ENCODE measurements at places on chromosomes 5 and 9.
A peak's percentile ranks its signal among the peaks of the same experiment; 100 is the strongest.

- DNase-seq, result no peak
Measured at GRCh38 chr9:93059715-93060578, 1.4 kb downstream of the SUSD3 start.

GRCh38 chr9:89779405-89780203 is 174.8 kb downstream of the GADD45G start:
- no peak for DNase-seq

DNA sequence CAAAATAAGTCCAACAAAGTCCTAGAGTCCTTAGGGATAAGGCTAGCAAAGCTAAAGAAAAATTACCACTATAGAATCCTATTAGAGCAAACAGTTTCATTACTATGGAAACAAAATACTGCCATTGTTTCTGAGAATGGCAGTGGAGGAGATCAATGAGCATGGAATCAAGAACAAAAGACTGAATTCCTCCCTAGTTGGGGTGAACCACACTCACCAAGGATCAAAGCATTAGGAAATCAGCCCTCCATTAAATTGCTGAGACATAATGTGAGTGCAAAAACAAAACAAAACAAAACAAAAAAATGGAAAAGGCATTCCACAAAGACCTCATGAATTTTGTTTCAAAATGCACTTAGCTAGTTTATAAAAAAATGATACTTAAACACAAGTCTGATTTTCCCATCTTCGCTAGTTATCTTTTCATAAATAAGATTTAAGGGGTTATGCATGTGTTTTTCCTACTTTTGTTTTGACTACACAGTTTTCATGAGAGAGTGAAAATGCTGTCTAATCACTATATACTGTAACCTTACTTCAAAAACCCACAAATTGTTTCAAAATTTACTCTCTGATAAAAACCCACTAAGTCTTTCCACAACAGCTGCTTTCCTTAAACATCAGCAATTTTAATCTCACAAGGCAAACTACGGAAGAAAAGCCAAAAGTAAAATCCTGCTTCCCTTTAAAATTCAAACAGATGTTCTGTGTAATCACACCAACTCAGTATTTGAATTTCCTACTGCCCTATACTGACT is 9.7 kb downstream of the SERINC5 start:
- no peak for DNase-seq

GRCh38 chr9:123527981-123528380 is 172.0 kb downstream of the CRB2 start:
- DNase-seq, result no peak

- DNase-seq, result no peak
Measured at GRCh38 chr9:98590101-98590500, 118.6 kb downstream of the GABBR2 start.

DNA sequence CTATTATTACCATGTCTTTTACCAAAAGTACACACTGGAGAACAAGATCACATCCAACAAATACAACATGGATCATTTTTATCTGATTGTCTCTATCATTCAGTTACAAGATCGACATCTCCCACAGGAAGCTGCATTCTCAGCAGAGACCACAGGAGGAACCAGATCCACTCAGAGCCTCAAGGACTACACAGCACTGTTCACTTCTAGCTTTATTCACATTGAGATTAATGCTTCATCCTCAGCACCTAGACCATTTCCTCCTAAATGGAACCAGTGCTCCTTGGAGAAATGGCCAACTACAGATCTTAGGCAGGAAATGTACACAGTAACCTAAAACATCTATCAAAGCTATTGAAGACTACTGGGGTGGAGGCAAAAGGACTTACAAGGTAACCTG is 13.3 kb upstream of the C5orf15 start:
- no peak for DNase-seq

DNA sequence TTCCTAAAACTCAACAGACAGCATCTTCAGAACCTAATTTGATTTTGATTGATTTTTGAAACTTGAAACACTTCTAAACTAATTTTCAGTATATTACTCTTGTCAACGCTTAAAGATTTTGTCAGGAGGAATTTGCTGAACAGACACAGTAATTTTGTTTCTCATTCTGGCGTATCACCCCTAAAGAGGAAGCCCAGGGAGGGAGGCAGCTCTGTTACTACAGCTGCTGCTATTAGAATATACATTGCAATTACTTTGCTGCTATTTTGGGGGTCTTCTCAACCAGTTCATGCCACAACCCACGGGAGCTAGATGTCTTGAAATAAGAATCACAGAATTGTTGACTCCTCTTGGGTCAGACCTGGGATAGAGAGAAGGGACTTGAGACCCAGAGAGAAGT is 122.6 kb downstream of the TLR4 start:
- DNase-seq, result no peak

DNA sequence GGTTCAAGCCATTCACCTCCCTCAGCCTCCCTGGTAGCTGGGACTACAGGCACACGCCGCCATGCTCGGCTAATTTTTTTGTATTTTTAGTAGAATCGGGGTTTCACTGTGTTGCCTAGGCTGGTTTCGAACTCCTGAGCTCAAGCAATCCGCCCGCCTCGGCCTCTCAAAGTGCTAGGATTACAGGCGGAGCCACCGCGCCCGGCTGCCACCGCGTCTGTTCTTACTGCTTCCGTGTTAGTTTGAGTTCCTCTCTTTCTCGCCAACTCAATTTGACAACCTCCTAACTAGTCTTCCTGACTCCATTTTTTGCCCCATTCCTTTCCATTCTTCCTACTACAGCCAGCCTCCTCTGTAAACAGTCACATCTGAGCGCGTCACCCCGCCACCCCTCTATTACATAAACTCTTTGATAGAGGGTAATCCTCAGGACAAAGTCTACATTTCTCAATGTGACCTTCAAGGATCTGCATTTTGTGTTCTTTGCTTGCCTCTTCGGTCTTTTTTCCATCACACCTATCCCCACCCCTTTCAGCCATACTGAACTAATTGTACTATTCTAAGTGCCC is 88.6 kb upstream of the IL6ST start:
- no peak for DNase-seq

- no peak for DNase-seq
Measured at GRCh38 chr9:21450733-21451394, 10.6 kb downstream of the IFNA1 start.

- DNase-seq, result no peak
Measured at GRCh38 chr5:14109041-14109747, 33.9 kb upstream of the TRIO start.

DNA sequence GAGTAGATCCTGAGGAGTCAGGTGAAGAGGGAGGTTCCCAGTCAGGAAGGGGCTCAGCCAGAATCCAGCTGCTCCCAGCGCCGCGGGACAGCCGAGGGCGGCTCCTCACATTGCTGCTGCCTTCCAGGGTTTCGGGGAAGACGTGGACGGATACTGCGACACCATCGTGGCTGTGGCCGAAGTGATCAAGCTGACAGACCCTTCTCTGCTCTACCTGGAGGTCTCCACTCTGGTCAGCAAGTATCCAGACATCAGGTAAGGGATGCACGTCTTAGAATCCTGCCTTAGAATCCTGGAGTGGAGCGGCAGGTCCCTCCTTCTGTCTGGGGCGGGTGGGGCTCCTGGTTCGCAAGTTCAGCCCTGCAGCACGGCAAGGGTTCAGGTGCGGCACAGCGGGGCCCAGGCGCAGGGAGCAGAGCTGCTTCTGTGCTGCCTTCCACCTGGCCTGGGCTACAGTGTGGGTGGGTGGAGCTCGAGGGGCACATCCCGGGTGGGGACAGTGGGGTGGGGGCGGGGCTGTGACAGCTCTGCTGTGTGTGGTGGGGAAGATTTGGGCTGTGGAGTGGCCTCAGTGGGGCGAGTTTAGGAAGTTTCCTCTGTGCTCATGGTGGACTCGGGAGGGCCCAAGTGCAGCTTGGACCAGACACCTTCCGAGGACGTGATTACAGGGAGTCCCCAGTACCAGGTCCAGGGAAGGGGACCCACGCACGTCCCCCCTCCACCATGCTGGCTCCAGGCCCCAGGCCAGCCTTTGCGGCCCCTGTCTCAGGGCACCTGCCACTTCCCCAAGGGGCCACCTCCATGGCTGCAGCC is 22.8 kb downstream of the EXOC3 start:
- peak; percentile 7 for DNase-seq

- no peak for DNase-seq
Measured at GRCh38 chr9:130897848-130898551, 1.4 kb upstream of the QRFP start.

- DNase-seq, result no peak
Measured at GRCh38 chr9:136901516-136902258, 15.4 kb downstream of the TRAF2 start.

GRCh38 chr5:147413266-147413665 is 96.6 kb downstream of the DPYSL3 start:
- no peak for DNase-seq

GRCh38 chr5:163772241-163772640 is 266.8 kb downstream of the MAT2B start:
- no peak for DNase-seq

DNA sequence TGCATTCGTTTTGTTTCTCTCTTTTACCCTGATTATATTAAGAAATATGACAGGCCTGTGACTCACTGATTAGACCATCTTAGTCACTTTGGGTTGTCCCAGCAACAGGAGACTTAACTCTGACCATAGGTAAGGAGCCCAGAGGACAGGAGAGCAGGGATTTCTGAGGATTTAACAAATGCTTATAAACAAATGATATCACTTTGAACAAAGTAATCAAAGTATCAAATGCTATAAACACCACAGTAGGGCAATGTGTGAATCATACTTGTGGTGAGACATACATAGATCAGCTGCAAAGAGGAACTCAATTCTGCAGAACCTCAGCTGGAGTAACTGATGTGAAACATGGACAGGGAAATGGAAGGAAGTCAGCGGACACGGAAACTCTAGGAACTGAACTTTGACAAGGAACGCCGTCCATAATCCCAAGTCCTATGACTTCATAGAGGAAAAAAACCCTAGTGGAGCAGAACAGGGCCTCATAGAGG is 190.6 kb upstream of the MSX2 start:
- DNase-seq, result no peak

GRCh38 chr9:136587145-136587943 is 41.5 kb upstream of the NOTCH1 start:
- DNase-seq, result no peak

- DNase-seq, result peak; percentile 89
Measured at GRCh38 chr5:36156121-36156601, 4.2 kb downstream of the SKP2 start.

- no peak for DNase-seq
Measured at GRCh38 chr5:81726297-81726696, 24.6 kb downstream of the SSBP2 start.
